ENCODE measurements at places on chromosomes 11 and 22.
A peak's percentile ranks its signal among the peaks of the same experiment; 100 is the strongest.

DNA sequence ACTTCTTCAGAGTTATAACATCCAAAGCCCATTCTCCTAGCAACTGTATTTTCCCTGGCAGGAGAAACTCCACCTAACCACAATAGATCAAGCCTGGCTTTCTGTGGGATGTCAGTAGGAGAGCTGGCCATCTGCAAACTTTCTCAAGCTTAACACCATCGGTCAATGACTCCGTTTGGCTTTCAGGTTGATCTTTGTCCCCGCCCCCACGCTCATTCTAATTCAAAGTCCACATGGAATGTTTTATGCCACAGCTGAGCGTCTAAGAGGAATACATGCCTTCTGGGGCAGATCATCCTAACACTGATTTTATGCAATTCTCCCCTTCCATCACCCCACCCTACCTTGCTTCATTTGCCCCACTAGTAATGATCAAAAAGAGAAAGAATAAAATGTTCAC is 4.8 kb downstream of the GVQW3 start:
- no peak for ATAC-seq

DNA sequence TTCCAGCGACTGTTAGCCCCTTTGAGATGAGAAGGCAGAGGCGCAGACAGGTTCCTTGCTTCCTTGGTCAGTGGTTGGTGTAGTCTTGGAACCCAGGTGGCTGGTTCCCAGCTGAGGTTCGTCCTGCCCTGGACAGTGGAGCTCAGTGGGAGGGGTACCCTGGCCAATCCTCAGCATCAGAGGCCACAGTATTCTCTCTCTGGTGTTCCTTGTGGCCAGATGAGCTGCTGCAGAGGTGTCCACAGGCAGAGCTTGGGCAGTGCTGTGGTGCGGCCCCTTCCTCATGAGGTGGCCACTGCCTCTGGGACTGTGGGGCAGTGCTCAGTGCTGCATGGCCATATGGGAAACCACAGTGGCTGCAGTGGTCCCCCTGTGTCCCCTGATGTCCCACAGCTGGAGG is 61.8 kb downstream of the CTTN start:
- ATAC-seq, result no peak

DNA sequence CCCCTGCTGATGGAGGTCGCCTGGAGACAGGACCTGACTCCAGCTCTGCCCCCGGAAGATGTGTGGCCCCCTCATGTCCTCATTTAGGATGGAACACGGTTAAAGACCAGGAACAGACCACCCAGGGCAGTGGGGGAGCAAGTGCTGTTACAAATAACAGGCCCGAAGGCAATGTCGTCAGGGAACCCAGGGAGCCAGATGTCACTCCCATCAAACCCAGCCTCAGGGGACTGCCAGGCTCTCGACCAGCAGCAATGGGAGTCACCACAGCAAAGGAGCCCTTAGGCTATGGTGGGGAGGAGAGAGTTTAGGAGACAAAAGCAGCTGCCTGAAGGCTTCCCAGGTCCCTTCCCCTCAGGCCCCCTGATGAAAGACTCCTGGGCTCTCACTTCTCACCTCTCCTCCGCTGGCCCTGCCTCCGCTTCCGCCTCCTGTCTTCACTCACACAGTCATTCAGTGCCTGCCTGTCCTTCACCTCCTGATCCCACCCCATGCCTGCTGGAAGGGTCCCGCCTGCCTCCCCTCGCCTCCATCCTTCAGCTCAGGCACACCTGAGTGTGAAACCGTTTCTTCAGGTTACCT is 4.4 kb downstream of the RPS19BP1 start:
- no peak for ATAC-seq

DNA sequence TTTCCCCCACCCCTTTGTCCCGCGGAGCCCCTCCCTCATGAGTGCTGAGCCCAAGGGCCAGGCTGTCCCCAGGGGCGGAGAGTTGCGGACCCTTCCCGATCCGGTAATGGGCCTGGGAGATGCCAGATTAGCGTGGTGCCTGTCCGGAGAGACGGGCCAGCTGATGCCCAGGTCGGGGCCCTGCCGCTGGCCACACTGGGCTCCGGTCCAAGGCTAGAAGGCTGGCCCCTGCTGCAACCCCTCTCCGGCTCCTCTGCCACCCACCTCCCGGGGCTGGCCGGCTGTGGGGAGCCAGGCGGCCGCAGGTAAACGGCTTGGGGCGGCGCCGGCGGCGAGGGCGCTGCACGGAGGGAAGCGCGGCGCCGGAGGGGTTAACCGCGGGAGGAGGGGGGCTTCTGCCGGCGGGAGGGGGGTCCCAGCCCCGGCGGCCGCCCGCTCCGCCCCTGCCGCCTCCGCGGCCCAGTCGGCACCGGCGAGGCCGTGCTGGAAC is at the start of gene KCNK4:
TSS of gene KCNK4 (plus strand) at position 41 of the 490 bp plus-strand sequence. CDS start 1,717 bp downstream, outside the sequence.
- ATAC-seq, result no peak

GRCh38 chr11:7655253-7656217 is 17.8 kb downstream of the CYB5R2 start:
- no peak for ATAC-seq

DNA sequence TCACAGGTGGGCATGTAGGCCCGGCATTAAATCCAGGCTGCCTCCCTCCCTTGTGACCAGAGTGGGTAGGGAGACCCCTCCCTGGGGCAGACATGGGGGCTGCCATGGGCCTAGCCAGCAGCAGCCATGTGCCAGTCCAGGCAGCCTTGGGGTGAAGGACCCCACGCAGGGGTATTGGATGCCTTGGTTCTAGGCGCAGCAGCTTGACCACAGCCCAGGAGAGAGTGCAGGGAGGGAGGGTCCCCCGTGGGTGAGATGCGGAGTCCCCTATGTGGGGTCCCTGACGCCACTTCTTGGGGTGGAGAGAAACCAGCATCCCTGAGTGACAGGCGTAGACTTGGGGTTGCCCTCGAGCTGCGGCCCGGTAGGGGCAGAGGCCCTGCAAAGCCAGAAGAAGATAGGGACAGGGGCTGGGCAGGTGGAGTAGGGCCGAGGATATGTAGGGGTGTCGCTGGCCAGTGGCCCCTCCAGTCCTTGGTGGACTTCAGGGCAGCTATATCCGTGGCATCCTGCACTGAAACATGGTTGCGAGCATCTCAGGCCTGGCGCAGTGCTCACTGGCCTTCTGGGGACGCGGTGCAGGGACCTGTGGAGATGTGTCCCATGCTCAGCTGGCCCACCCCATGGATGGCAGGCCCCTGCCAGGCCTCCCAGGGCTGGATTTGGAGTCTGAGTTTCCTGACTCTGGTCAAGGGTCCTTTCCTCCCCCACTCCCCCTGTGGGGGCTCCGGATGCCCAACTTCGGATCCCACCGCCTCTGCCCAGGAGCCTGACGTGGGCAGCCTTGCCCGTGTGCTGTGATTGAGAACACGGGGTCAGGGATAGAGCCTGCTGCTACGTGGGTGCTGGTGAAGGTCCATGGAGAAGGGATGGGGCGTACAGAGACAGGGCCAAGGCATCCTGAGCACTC is 1179.8 kb downstream of the BRD1 start:
- no peak for ATAC-seq

- ATAC-seq, result peak; percentile 73
Observed at GRCh38 chr11:72684236-72684912, 10.2 kb upstream of the PDE2A start.

- ATAC-seq, result no peak
Observed at GRCh38 chr11:130435671-130436070, 7.3 kb upstream of the ADAMTS8 start.

DNA sequence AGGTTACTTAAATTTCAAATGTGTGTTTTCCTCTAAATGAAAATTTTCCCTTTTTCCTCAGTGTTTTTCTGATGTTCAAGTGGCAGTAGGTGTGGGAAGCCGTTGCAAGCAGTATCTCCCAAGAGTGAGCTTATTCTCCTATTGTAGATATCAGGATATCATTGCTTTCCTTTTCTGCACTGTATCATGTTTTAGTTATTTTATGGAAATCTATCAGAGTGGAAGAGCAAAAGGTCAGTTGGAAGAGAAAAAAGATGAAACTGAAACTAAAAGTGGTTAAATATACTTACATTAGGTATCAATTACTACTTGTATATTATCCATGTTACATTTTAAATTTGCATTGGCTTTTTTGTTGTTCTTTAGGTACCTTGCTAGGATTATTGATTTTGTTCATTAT is 57.0 kb downstream of the PDE3B start:
- ATAC-seq, result no peak

GRCh38 chr11:105110688-105111030 is 28.9 kb downstream of the CARD18 start:
- no peak for ATAC-seq

- no peak for ATAC-seq
Observed at GRCh38 chr22:31680861-31681341, 18.9 kb upstream of the PISD start.

DNA sequence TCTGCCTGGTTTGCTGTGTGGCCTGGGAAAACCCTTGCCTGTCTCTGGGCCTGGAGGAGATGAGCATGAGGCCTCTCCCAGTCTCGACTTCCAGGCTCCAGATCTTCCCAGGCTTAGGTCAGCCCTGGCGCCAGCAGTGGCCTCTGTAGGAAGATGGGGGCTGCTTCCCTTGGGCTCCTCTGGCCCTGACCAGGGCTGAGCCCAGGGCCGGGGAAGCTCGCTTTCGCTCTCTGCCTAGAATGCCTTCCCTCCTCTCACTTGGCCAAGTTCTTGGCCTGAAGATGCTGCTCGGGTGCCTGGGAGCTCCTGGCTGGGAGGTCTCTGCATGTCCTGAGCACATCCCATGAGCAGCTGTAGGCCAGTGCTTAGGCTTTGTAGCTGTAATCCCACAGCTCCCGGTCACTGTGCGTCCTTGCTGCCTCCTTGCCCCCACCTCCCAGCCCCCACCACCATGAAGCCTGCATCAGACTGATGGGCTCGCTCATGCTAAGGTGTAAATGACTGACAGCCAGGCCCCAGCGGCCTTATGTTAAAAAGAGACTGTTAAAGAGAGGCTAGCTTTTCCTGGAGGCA is 25.5 kb downstream of the SHISAL1 start:
- no peak for ATAC-seq

GRCh38 chr11:123427405-123427804 is 2.7 kb upstream of the GRAMD1B start:
- ATAC-seq, result no peak

GRCh38 chr22:22554587-22555284 is 4.3 kb downstream of the PRAME start:
- ATAC-seq, result no peak

DNA sequence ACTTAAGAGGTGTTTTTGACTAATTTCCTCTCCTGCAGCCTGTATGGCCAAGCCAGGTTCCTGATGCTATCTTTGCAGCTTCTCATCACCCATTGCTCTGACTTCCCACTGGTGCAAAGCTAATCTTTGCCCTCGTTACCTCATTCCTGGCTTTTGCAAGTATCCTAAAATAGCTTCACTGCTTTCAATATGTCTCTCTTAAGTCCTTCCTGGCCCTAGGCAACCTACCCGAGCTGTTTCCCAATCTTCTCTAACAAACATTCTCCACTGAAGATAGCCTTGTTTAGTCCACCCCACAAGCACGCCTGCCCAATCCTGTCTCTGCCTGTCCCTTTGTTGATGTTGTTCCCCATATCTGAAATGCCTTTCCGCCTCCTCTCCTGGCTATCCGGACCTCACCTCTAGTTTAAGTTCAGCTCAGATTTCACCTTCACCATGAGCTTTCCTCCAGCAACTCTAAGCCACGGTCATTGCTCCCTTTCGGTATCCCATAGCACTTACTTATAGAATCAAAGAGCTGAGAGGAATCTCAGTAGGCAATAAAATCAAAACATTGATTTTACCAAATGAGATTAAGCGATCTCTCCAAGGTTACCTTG is 30.1 kb upstream of the CECR2 start:
- ATAC-seq, result no peak

- no peak for ATAC-seq
Observed at GRCh38 chr11:76797341-76798201, 14.4 kb downstream of the TSKU start.

GRCh38 chr11:67667490-67668191 is 6.8 kb downstream of the ALDH3B2 start:
- ATAC-seq, result no peak

- no peak for ATAC-seq
Observed at GRCh38 chr22:47050401-47051051, 288.1 kb downstream of the TBC1D22A start.

DNA sequence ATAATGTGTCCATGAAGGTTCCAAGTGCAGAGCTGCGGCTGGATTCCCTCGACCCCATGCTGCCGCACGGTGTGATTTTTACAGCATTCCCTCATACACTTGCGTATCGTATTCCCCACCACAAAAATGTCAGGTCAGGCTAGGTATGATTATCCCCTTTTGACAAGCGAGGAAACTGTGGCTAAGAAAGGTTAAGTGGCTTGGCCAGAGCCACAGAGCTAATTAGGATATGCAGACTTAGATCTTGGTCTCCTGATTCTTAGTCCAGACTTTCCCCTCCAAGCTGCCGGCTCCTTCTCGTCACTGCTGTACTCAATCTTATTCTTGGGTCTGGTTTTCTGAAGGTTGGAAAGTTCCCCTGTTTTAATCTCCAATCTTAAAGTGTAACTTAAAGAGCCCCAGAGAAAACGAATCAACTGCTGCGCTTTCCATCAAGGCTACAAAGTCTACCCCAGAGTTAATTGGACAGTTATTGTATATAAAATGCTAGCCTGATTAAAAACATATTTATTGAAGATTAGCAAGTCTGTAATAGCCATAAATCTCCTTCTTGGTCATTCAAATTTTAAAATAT is 176.6 kb downstream of the ADAMTS15 start:
- ATAC-seq, result no peak

DNA sequence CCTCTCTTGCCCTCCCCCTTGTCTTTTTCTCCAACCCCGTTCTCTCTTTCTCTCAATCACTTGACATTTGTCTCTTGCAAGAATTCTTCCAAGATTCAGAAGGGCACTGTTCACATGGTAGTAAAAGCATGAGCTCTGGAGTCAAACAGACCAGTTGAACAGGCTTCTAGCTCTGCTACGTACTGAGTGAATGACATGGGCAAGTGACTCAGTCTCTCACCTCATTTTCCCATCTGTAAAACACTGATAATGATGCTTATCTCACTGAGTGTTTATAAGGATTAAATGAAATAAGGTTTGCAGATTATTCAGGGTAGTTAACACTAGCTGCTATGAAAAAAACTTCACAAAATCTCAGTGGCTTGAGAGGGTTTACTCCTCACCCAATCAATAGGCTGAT is 5.9 kb upstream of the IL10RA start:
- ATAC-seq, result peak; percentile 58

DNA sequence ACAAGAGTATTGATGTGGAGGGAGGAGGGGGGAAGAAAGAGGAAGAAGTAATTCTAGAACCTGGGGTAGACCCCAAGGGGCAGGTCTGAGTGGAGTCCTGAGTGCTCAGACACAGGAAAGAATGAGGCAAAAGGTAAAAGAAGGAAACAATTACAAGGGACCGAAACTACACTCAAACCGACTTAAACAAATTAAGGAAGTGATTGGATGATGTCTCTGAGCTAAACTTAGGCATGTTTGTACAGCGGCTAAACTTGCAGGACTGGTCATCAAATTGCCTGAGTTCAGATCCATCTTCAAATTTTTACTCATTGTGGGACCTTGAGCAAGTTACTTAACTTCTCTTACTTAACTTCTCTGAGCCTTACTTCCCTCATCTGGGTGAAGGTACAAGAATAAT is 86.3 kb upstream of the LRRC55 start:
- no peak for ATAC-seq

- no peak for ATAC-seq
Observed at GRCh38 chr22:27641049-27641795, 160.3 kb downstream of the MN1 start.

Measured in activated CD4-positive, CD25-positive, alpha-beta regulatory T cell treated with anti-CD3 and anti-CD28 coated beads, Interleukin-2, amount 50 U/mL, for 24 hours (primary cell).